Activated CD4-positive, alpha-beta T cell treated with anti-CD3 and anti-CD28 coated beads, Interleukin-2, amount 50 U/mL, for 1 hour (primary cell): ENCODE measurements at places on chromosomes 2 and 18.

- DNase-seq = no peak
Observed at GRCh38 chr2:100739735-100740432, 80.1 kb upstream of the NPAS2 start.

DNA sequence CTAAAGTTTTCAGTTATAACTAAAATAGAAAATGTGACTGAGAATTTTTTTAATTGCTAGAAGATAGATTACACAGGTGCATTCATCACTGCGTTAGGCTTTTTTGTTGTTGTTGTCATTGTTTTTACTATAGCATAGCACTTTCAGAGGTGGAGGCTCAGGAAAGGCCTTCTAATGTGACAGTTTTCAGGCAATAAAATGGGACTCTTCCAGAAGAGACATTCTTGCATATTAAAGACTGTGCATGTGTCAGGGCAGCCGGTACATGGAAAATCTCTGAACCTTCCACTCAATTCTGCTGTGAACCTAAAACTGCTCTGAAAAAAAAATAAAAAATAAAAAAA lies 175.2 kb downstream of the METTL4 start:
- DNase-seq = no peak

- DNase-seq = no peak
Observed at GRCh38 chr2:188889187-188889586, 85.0 kb upstream of the COL3A1 start.

DNA sequence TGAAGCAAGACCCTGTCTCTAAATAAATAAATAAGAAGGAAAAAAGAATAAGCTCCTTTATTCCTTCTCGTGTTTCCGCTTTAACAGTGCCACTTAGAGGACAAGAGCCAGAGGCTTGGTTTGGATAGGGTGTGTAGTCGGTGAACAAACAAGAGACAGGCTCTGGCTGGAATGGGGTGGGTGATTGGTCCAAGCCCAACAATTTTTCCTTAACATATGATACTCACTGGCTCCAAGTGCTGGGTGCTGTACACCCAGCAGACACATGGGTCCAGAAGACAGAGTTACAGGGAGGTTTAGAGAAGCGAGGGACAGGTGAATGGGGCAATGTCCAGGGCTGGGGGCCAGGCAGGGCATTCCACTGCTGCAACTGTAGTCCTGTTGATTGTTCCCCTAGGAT lies 77.8 kb downstream of the NCAPH start:
- DNase-seq = no peak

GRCh38 chr2:127106457-127106990 lies 430 bp downstream of the BIN1 start:
- DNase-seq = no peak

- no peak for DNase-seq
Observed at GRCh38 chr2:8886876-8887275, 49.5 kb upstream of the KIDINS220 start.

- no peak for DNase-seq
Observed at GRCh38 chr18:43031169-43031568, 84.3 kb downstream of the RIT2 start.

DNA sequence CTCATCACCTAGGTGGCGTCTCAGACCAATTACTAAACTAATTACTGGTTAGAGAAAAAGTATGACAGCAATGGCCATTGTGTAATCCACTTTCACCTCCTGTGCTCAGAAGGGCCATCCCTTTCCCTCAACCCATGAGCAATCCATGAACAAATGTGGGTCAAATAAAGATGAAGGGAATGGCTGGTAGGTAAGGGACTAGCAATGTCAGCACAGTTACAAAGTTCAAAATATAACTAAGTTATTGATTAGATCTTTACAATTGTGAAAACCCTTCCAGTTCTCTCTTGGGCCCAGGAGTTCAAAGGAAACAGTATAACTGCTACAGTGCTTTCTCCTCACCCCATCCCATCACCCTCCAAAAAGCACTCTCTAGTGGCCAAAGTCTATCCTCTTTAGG lies 98.3 kb downstream of the DTNA start:
- DNase-seq = no peak

DNA sequence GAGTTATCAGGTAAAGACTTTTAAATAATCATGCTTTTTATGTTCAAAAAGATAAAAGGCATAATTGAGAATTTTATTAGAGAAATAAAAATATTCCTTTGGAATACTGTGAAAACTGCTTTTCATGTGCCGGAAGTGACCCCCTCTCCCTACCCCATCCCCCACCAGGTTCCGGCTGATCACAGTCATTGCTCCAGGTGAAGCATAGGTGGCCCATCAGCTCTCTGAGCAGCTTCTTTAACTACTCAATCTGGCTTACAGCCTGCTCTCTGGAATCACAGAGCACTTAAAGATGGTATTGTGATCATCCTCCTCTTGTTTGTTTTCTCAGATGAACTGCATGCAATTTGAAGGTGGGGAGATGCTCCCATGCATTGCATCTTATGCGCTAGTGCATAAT lies 257.7 kb downstream of the EN1 start:
- DNase-seq = no peak

DNA sequence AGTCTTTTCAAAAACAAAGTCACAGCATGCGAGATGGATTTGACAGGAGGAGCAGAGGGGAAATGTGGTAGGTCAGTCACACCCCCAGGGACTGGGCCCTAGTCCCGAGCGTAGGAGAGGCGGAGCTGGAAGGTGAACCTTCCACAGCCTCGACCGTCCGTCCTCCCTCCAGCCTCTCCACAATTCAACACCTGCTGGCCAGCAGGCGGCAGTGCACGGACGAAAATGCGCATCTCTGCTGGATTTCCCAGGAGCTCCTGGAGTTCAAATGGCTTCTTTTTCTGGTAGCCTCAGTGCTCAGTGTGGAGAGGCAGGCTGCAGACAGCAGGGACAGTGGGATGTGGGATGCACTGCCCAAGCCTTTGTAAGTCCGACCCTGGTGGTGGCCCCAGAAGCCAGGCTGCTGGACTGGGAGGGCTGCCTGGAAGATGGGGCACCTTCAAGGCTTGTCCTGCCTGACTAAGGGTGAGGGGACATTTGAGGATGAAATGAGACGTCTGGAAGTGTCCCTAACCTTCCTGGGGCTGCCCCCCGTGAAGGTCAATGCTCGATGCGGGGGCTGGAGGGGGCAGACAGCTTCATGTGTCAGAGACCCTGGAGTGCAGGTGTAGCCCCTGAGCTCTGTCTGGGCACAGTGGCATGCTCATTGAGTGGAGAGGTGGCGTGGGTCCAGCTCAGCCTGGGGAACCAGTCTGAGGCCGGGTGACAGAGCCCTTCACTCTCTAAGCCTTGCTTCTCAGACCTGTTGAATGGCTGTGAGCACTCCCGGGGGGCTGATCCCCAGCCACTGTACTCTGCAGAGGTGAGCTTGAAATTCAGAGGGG lies 189.5 kb downstream of the TFCP2L1 start:
- no peak for DNase-seq

GRCh38 chr2:237068005-237068576 lies 17.6 kb upstream of the COPS8 start:
- no peak for DNase-seq

DNA sequence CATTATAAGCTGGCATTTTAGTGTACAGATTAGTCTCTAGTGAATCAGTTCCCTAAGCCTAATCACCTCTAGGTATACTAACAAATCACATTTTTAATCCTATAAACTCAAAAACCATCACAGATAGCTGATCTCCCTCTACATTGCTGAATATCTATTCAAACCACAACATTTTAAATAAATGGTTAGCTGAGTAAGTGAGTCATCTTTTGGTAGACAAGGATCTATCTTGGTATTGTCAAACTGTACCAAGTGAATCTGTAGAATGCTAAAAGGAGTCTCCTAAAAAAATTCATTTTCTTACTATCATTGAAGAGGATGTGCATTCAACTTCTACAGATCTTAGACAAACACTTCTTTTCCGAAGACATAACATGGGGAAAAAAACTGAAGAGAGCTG lies 40.7 kb downstream of the INO80D start:
- no peak for DNase-seq

DNA sequence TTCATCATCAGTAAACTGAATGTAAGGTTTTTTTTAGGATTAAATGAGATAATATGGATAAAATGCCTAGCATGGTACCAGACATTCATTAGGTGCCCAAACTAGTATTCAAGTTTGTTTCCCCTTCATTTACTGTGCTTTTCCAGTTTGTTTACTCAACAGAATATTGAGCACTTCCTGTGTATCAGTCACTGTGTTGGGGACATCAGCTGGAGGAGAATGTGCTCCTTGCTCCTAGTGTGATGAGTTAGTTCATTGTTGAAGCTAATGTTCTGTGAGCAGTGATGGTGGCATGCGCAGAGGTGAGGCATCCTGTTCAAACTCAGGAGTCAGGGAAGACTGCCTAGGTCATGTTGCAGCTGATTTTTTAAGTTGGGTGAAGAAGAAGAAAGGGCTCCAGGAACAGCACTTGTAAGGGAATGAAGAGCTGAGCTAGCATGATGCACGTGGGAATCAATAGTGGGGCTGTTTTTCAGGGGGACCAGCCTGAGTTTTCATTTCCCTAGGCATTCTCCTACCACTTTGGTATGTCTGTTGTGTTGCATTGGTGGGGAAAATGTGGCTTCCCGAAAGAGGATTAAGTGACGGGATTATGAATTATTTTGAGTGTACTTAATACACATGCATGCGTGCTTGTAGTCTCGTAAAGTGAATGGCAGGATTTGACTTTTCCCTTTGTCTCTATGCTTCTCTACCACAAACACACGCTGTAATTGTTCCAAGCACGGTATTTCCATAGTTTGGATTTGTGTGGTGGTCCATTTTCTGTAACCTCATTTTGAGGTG lies 23.7 kb downstream of the TTLL4 start:
- no peak for DNase-seq

DNA sequence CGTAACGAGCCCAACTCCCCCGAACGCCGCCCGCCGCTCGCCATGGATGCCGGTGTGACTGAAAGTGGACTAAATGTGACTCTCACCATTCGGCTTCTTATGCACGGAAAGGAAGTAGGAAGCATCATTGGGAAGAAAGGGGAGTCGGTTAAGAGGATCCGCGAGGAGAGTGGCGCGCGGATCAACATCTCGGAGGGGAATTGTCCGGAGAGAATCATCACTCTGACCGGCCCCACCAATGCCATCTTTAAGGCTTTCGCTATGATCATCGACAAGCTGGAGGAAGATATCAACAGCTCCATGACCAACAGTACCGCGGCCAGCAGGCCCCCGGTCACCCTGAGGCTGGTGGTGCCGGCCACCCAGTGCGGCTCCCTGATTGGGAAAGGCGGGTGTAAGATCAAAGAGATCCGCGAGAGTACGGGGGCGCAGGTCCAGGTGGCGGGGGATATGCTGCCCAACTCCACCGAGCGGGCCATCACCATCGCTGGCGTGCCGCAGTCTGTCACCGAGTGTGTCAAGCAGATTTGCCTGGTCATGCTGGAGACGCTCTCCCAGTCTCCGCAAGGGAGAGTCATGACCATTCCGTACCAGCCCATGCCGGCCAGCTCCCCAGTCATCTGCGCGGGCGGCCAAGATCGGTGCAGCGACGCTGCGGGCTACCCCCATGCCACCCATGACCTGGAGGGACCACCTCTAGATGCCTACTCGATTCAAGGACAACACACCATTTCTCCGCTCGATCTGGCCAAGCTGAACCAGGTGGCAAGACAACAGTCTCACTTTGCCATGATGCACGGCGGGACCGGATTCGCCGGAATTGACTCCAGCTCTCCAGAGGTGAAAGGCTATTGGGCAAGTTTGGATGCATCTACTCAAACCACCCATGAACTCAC lies 673 bp downstream of the PCBP1 start:
- DNase-seq = peak; percentile 29

DNA sequence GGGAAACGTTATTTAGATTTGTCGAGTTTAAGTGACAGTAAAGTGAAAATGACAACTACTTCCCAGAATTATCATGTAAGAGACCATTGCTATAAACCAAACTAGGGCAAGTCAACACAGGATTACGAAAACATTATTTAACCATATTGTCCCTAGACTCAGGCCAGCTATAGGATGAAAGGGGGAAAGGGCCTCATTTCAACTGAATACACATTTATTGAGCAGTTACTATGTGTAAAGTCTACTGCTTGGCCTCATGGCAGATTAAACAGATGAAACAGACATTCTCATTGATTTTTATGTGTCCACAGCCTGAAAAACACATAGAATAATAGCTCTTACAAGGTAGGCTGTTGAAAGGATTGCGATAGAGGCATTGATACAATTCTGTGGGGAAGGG lies 32.7 kb downstream of the ARHGEF33 start:
- no peak for DNase-seq

DNA sequence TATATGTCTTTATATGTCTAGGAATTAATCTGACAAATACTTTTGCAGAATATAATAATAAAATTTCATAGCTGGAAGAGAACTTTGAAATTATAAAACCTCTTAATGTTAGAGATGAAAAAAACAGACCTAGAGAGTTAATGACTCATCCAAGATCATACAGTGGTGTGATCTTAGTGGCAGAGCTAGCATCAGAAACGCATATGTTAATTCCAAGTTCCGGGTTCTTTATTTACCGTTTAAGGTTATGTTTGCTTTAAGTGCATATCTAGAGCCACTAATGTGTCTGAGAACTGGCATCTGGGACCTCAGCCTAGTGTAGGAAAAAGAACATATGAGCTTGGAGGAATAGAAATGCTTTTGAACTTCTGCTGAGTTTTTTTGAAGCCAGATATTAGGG lies 24.3 kb downstream of the CERS6 start:
- no peak for DNase-seq

- no peak for DNase-seq
Observed at GRCh38 chr18:8947566-8947965, 154.9 kb upstream of the NDUFV2 start.

DNA sequence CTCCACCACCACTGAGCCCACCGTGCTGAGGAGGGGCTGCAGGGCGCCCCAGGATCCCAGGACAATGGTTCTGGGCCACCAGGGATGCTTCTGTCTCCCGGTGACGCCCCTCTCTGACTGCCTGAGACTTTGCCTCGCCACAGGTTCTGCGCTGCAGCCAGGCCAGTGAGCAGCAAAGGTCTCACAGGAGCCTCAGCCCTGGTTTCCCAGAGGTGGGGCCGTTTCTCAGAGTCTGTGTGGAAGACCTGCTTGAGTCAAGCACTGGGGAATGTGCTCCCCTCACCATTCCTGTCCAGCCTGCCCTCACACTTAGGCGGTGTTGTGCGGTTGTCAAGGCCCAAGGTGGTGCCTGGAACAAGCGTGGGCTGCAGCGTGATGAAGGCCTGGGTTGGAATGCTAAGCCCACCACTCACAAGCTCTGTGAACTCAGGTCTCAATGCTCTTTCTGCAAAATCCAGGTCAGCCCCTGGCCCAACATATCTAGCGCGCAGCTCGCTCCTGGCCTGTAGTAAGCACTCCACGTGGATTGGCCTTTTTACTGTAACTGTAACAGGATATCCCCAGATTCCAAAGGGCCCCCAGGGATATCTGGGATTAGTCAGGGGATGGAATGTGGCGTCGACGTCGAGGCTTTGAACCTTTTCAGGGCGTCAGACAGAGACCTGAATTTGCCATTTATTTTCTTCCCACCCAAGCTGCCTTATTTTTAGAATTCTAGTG lies 47.6 kb downstream of the PLB1 start:
- no peak for DNase-seq

DNA sequence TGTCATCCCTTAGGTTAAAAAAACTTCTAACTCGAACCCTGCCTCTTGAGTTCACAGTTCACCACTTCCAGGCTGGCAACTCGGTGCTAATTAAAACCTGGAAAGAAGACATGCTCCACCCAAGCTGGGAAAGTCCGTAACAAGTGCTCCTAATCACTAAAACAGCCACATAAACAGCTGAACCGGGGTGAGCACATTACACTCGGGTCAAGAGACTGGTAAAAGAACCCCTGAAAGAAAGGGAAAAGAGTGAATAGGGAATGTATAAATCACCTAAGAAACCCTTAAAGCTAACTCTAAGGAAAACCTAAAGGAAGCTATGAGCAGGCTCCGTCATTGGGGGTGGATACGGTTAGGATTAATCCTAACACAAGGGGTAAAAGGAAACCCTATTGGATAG lies 102.0 kb downstream of the HIBCH start:
- DNase-seq = no peak

- DNase-seq = no peak
Observed at GRCh38 chr2:160109243-160109642, 46.8 kb upstream of the PLA2R1 start.
